ENCODE measurements at places on chromosomes 16 and 17.

- DNase-seq, result no peak
Observed at GRCh38 chr16:9039210-9039609, 52.2 kb upstream of the HAPSTR1 start.

DNA sequence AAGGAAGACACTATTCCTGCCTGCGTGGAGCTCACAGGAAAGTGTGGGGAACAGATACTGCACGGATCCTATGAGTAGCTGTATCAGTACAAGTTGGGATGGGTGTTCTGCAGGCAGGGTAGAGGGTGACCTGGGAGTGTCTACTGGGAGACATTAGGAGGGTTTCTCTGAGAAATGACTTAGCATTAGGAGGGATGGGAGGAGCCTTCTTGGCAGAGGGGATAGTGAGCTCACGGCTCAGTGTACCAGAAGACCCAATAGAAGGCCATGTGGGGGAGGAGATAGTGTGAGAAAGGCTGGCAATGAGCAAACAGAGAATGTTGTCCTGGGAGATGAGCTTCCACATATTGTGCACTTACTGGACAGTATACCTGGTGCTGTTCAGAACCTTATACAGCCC is 109.1 kb downstream of the MSI2 start:
- no peak for DNase-seq

DNA sequence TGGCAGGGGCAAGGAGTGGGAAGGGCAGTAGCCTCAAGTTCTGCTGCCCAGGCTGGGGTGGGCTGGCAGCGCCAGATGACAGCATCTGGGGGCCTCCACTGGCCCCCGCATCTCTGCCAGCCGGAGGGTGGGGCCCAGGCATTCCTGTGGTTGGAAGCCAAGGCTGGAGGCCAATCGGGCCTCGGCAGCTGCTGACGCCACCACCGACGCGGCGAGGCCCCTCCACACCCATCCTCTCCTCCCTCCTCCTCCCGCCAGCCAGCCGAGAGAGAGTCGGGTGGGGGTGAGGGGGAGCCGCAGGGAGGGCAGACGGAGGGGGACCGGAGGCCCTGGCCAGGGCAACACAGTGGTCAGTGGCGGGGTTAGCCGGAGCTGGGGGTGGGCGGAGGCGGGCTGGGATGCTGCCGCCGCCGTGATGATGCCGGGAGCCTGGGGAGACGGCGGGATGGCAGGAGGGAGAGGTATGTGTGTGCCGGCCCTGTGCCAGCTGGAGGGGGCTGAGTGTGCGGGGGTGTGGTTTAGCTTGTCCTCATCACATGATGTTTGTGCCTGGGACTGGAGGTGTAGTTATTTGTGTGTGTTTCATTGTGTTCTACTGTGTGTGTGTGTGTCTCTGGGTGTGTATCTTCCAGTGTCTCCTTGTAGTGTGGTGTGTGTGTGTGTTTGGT is 36.6 kb downstream of the ARHGAP23 start:
- DNase-seq, result peak; percentile 59

GRCh38 chr16:4517812-4518680 is 20.5 kb downstream of the CDIP1 start:
- no peak for DNase-seq

- no peak for DNase-seq
Observed at GRCh38 chr16:11405331-11406176, 60.3 kb downstream of the RMI2 start.

- no peak for DNase-seq
Observed at GRCh38 chr17:16197276-16197675, 18.1 kb downstream of the NCOR1 start.

DNA sequence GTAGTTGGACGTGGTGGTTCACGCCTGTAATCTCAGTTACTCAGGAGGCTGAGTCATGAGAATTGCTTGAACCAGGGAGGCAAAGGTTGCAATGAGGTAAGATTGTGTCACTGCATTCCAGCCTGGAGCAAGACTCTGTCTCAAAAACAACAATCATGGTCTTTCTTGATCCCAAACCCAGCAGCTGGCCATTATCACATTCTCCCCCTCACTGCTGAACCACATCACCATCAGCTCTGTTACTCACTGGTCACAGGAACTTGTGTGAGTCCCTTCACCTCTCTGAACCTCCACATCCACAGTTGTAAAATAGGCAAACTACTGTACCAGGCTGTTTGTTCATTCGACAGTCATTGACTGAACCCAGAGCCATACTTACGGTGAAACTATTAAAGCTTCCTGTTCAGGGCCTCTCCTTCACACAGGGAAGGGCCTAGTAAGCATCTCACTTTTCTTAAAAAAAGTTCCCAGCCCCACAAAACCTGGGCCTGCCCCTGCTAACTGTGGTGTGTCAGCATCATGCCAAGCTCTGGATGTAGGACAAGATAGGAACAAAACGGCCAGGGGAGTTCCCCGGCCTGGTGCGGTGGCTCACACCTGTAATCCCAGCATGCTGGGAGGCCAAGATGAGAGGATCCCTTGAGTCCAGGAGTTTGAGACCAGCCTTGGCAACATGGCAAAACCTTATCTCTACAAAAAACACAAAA is 104.7 kb downstream of the COPRS start:
- DNase-seq, result peak; percentile 96

- DNase-seq, result no peak
Observed at GRCh38 chr17:3762922-3763776, 37.8 kb downstream of the ITGAE start.

DNA sequence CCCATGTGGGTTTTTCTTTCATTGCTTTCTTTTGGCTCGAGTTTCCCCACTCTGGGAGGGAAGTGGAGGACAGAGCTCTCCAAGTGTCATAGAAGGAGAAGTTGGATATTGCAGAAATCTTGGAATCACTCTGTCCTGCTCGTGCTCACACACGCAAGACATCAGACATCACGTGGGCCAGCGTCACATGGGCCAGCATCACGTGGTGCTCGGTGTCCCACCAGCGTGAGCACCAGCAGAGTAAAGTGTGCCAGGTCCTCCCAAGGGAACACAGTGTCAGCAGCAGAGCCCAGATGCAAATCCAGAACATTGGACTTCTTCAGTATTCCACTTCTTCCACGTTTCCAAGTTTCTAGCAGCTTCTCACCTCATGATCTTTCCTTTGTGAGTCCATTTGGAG is 327.0 kb downstream of the FOXL1 start:
- DNase-seq, result no peak

GRCh38 chr17:33342025-33342424 is 48.9 kb upstream of the ASIC2 start:
- DNase-seq, result no peak

DNA sequence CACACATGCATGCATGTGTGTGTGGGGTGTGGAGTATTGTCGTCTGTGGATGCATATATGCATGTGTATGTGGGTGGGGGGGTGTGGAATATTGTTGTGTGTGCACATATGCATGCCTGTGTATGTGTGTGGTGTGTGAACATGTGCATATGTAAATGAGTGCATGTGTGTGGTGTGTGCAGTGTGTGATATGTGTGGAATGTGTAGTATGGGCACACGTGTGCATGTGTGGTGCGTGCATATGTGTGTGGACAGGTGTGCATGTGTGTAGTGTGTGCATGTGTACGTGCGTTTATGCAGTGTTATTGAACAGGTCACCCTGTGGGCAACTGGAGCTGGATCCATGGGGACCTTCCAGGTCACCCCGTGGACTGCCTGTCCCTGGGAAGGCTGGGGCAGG is 18.7 kb downstream of the RBFOX3 start:
- no peak for DNase-seq

GRCh38 chr16:19299565-19299964 is 14.0 kb downstream of the CLEC19A start:
- no peak for DNase-seq

GRCh38 chr16:65280845-65281512 is 159.1 kb upstream of the CDH11 start:
- no peak for DNase-seq

- no peak for DNase-seq
Observed at GRCh38 chr16:57310801-57311200, 26.3 kb upstream of the PLLP start.

DNA sequence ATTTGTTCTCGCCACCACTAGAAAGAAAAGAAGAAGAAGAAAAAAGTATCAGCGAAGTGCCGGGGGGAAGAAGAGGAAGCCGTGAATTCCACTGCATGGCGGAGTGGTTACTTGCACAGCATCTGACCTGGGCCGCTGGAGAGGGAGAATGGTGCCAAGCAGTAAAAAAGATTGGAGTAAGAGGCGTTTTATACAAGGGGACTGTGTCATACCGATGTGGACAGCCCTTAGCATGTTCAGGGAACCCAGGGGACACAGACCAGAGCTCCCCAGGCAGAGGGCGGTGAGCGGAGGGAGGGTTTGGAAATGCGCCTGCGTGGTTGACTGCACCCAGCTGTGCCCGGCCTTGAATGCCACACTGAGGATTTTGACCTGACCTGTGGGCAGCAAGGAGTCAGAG is 52.8 kb downstream of the PLXDC1 start:
- DNase-seq, result no peak

DNA sequence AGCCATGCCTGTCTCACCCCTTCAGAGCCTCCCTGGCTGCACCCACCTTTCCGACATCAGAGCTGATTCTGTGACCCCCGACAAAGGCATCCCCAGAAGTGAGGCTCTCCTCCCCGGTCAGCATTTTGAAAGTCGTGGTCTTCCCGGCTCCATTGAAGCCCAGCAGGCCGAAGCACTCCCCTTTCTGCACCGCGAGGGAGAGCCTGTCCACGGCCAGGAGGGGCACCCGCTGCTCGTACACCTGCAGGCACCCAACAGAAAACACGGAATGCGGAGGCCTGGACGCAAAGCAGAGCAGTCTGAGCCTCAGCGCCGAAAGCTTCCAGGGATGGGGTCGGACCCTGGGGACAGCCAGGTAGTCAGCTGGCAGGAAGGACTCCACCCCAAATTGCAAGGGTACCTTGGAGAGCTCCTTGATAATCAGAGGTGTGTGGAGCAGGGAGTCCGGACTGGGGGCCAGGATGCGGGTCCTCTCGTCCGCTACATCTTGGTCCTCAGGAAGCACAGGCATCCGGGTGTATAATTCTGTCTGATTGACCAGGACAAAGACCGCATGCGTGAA is 13.1 kb upstream of the RNPS1 start:
- no peak for DNase-seq

DNA sequence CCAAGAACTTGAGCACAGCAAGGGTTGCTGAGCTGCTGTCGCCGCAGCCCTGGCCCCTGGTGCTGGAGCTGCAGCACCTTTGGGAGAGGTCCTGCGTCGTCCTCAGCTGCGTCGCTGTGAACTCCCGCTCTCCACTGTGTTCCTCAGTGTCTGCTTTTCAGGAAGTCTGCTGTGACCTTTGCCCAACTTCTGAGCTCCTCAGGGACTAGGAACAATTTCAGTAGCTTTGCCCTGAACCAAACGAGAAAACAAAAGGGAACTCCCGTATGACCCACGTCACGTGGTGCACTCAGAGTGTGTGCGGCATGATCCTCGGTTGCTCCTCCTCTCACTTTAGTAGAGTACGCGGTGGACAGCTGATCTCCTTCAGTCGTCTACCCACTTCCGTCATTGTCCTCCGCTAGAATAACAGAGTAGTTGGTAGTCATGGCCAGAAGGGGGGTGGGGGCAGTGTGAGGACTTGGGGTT is 44.2 kb downstream of the WDR45B start:
- DNase-seq, result no peak

- DNase-seq, result no peak
Observed at GRCh38 chr16:27632216-27632615, 82.3 kb downstream of the KATNIP start.

DNA sequence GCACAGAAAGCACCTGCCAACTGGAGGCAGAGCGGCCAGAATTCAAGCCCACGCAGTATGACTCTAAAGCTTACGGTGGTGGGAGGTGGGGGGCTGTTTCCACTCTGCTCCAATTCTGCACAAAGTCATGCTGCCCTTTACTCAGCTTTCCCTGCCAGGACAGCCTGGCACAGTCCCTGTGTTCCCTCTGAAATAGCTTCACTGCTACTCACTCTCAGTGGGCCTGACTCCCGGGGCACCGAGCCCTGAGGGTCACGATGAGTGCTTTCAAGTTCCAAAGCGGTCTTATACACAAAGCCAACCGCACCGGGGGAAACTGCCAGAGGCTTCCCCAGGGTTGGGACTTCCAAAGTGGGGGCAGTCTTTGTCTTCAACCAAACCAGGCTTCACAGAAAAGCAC is 306.1 kb upstream of the XYLT1 start:
- no peak for DNase-seq

DNA sequence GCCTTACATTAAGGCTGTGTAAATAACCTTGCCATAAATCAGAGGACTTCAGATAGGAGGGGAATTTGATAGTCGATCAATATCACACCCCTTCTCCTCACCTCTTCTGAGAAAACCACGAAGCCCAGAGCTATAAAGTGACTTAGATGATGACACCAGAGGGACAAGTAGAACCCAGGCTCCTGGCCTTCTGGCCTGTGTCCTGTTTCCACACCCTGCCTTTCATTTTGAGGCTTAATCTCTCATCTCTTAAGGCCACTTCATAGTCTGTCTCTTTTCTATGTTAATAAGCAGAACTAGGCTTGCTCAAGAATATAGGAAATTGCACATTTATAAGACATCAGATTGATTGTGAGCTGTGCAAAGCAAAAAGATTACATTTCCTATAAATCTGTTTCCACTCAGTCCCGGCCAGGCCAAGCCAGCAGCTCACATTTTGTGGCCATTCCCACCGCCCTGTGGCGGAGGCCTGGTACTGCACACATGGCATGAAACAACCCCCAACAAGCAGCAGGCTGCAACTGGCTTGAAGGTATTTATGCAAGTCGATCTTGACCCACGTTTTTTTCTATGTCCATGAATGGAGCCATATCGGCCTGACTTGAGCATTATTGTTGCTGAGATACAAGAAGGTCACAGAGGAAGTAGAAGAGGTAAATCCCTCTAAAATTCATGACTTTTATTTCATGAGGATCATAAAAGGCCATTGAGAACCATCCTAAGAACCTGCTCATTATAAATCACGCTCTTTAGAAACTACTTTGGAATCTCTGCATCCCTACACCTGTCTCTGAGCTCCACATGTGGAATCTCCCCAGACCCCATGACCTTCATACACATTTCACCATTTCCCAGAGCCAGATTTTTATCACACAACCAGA is 93.7 kb downstream of the PMP22 start:
- peak; percentile 46 for DNase-seq

DNA sequence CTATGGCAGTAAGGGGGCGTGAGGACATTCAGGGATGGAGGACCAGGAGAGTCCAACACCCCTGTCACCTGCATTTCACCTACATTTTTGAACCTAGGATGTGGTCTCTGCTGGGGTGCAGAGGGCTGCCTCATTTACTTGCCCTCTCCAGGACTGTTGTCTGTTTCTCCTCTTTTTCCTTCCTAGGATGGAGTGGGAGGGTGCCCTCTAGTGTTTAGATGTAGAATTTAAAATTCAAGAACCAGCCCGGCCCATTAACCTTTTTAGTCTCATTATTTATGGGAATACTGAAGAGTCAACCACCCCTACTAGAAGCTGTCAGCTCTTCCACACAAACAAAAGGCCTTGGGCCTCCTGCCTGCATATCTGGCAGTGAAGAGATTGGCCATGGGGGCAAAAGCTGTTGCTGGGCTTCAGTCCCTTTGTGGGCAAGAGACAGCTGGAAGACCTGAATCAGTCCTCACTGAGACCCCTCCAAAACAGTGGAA is 2.5 kb upstream of the STARD3 start:
- DNase-seq, result no peak
